ENCODE measurements at places on chromosomes 16 and 17.

DNA sequence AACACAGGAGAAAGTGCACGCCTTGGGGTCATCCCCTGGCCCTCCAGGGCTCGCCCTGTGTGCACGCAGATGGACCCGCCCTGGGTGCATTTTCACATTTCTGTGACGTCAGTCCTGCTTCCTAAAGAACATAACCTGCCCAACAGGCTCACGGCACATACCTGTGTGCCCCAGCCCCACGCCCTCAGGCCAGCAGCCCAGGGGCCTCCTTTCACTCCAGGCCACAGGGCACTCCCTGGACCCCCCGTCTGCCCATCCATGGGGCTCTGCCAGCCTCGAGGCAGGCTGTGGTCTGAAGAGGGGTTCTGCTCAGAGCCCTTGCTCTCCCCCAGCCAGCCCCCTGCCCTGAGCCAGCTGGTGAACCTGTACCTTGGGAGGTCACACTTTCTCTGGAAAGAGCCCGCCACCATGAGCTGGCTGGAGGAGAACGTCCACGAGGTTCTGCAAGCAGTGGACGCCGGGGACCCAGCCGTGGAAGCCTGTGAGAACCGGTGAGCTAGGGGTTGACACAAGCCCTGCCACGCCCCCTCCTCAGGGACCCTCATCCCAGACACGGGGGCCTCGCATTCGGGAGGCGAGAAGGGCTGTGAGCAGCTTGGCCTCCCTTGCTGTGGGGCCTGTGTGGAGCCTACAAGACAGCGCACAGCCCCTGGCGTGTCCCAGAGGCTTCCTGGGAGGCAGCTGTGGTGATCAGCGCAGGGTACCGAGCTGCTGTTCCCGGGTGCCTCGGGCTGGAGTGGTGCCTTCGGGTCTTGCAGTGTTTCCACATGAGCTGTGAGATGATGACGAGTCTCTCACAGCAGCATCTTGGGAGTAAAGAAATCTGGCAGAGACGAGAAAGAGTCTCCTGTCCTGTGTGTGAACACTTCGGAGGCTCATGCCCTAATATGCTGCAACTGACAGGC, 13.8 kb upstream of the MC1R start:
- no peak for DNase-seq

DNA sequence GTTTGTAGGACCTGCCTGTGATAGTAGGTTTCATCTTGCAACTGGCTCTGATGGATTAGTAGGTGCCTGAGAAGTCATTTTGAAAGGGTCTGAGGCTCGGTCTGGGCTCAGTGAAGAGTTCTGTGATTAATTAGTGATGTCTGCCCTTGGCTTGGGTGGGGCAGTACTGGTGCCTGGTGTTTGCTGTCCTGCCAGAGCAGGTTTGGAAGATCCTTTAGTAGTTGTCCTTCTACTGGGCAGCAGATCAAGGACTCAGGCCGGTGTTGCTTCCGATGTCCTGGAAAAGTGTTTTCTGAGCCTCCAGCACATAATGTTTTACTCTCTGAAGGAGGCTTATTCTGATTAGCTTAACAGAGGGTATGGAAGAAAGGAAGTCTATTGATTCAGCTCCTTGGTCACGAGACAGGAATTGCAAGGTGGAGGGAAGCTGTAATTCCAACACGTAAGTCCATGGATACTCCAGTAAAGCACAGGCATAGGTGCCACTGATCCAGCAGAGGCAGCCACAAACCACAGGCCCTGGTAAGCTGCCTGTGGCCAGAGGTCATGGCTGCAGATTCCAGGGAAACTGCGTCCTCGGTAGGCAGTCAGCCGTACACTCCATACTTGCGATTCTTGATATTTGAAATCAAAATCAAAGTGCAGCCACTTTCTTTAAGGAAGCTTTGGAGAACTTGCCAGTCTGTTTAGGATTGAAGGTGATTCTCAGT, 18.7 kb downstream of the HLF start:
- DNase-seq, result no peak

- no peak for DNase-seq
Measured at GRCh38 chr17:20234276-20234675, 225.1 kb downstream of the SPECC1 start.

DNA sequence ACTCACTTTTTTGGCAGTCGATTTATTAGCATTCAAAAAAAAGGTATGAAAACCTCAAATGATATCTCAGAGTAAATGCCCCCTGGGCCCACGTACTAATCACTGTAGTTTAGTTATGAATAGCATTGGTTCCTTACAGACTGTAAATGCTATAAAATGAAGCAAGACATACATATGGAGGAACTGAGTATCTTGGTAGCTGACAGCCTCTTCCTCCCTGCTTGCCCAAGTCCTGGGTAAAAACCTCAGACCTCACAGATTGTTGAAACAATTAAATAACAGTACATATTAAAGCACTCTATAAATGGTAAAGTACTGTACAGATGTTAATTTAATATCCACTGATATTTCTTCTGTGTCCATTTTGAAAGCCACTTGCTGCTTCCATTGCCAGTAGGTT, 33.2 kb upstream of the ABCC11 start:
- no peak for DNase-seq

- no peak for DNase-seq
Measured at GRCh38 chr16:86877835-86878234, 299.5 kb downstream of the FOXL1 start.

DNA sequence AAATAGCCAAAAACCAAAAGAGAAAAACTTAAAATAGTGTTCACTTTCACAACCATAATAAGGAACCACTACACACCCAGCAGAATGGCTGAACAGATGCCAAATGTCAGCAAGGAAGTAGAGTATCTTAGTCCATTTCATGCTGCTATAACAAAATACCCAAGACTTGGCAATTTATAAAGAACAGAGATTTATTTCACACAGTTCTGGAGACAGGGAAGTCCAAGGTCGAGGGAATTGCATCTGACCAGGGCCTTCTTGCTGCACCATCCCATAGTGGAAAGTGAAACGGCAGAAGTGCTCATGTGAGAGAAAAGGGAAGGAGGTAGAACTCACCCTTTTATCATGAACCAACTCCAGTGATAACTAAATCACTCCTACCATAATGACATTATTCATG, 33.8 kb upstream of the CCL22 start:
- DNase-seq, result no peak

DNA sequence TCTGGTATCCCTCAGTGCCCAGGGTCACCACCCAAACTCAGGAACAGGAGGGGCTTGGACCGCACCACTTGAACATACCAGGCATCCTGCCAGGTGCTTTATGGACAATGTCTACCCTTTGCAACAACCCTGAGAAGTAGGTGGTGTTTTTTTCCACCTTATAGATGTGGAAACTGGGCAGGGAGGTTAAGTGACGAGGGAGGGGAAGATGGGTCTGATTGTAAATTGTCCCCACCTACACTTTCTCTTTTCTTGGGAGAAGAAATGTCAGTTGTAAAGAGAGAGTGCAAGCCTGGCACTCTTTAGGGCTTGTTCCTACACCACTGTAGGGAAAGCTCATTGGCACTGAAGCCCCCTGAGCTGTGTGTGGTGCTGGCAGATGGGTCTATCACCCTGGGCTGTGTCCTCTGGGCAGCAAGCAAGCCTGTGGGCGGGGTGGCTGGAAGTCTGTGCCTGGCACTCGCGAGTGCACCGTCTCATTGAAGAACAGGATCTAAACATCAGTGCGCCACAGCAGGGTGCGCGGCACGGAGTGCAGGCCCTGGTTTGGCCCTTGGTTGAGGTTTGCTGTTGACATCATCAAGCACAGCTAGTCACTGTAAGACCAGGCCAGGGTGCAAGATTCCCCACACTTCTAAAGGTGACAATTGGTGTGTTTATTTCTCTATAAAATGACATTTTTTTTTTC, 15.1 kb downstream of the NOD2 start:
- DNase-seq, result no peak

- DNase-seq, result peak; percentile 32
Measured at GRCh38 chr17:30821871-30822723, 2.4 kb downstream of the CRLF3 start.

DNA sequence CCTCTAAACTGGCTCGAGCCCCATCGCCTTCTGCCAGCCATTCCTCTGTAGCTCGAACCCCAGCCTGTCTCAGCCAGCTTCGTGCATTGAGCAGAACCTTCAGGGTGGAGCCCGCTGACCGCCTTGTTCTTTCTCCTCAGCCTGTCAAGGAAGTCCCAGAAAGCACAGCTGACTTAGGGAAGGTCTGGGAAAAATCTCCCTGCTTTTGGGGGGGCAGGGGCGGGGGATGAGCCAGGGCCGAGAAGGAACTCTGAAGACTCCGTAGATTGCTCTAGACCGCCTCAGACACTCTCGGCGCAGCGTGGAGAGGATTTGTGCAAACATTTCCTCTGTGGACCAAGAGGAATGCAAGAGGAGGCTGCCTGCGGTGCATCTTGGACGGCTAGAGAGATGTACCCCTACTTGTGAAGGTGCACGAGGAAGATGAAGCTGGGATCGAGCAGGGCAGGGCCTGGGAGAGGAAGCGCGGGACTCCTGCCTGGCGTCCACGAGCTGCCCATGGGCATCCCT, at the start of gene GLP2R:
Gene GLP2R, plus strand, starts transcription at position 284 of the 510 bp plus-strand sequence. Its CDS starts 140 bp downstream, at position 424.
- DNase-seq, result no peak

- DNase-seq, result no peak
Measured at GRCh38 chr16:28482026-28482425, 9.8 kb downstream of the CLN3 start.

GRCh38 chr17:74404789-74405188, 27.1 kb upstream of the GPRC5C start:
- DNase-seq, result peak; percentile 58

- no peak for DNase-seq
Measured at GRCh38 chr16:15726715-15727114, 76.7 kb downstream of the NDE1 start.

DNA sequence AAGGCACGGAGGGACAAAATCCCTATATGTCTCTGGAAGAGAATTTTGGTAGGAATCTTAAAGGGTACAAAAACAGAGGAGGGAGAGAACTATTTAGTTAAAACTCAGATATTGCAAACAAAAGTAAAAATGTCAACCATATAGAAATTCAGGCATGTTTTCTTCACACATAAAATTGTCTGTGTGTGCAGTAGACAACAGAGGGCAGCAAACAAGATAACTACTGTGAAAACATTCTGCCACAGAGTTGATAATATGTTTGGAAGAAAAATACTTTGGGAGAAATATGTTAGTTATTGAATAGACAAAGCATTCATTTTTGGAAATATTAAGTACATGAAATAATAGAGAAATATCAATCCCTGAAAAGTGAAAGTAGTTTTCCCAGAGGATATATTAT, 56.2 kb downstream of the SNX11 start:
- no peak for DNase-seq

GRCh38 chr16:70250748-70251628, 752 bp downstream of the EXOSC6 start:
- peak; percentile 10 for DNase-seq

GRCh38 chr16:81583893-81584631, 139.5 kb downstream of the CMIP start:
- DNase-seq, result no peak

DNA sequence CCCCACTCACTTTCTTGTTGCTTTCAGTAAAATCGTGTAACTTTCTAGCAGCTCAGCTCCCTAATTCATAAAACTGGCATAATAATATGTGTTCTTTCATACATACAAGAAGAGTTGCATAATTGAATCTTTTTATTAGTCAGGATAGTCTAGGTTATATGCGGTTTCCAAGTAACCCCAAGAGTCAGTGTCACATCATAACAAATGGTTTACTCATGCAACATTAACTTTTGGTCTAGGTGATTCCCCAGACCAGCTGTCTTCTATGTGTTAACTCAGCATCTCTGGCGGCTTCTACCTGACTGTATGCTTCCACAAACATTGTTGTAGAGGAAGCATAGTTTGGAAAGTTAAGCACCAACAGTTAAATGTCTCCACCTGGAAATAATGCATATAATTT, 1000.4 kb downstream of the CDH11 start:
- no peak for DNase-seq

GRCh38 chr16:179211-180092, 807 bp upstream of the HBQ1 start:
- no peak for DNase-seq

- no peak for DNase-seq
Measured at GRCh38 chr16:75746359-75746758, 20.1 kb upstream of the CPHXL start.

DNA sequence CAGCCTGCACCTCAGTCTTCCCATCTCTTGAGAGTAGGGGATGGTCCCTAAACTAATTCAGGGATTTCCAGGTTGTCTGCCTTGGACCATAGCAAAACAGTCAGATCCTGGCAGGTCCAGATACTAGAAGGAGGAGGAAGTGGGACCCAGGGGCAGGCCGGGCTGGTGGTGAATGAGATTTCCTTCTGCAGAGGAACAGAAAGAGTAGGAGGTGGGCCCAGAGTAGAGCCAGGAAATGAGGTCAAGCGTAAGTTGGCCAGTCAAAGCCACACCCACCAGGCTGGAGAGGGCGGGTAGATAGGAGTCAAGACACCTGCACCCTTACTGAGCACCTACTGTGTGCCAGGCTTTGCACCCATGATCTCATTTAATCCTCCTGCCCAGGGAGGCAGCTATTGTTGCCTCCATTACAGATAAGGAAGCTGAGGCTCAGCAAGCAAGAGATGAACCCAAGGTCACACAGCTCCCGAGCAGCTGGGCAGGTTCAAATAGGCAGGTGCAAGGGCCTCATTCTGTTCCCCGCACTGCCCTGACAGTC, 2.6 kb downstream of the CDH5 start:
- no peak for DNase-seq

- DNase-seq, result no peak
Measured at GRCh38 chr16:53922807-53923571, 219.0 kb downstream of the FTO start.

DNA sequence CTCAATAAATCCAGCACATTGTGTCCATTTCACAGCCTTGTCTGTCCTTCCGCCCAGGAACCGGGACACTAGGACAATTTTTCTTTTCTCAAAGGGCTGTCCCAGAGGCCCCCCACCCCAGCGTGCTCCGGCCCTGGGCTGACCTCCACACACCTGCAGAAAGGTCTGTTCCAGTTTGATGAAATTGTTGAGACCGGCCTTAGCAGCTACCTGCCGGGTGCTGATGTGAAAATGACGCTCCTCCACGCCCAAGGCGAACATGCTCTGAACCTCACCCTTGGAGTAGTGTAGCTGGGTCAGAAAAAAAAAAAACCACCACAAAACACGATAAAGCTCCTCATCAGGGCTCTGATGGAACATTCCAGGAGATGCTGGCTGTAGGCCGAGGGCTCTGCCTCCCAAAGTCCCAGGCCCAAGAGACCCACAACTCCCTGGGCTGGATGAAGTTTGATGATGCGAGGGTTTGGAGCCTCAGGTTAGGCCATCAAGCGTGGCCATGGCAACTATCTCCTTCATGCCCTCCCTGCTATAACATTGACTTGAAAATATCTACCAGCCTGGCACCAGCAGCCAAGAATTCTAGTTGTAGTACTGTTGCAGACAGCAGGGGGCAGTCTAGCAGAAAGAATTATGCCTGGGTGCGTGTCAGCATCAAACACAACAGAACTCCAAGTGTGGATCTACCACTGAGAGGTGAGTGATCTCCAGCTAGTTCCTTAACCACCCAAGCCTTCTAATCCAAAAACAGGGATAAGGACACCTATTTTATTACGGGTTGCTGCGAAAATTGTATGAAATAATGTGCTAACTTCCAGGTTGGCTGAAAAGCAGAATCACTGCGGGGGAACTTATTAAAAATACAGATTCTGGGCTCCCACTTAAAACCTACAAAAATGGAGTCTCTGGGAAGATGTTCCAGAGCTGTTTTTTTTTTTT, 62.1 kb downstream of the RMI2 start:
- DNase-seq, result peak; percentile 63

Measured in brain (organoid and tissue), 16 donors.